ENCODE measurements at places on chromosomes 7 and 10.

- DNase-seq: no peak
Measured at GRCh38 chr10:109007514-109007913, 915.8 kb downstream of the XPNPEP1 start.

DNA sequence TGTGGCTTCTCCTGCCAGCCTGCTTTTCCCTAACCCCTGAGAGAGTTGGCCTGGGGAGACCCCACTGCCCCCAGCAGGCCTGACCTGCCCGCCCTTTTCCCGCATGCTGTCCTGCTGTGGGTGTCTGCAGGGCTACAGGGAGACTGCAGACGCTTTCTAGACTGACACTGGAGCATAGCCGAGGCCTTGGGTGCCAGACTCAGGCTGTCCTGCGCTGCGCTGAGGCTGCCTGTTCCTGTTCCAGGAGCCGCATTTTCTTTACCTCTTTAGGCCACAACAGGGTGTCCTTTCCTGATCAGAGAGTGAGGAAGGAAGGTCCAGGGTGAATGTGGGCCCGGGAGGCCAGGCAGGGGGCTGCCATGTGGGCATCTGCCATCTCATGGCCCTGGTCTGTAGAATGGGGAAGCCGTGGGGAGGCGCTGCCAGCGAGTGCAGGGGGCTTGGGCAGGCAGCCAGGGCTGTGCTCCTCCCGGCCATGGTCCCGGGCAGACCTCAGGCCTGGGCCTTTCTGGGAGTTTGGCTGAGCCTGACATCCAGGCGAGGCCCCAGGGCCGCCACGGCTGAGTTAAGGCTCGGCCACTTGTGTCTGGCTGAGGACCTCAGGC is 3.6 kb downstream of the PWWP2B start:
- no peak for DNase-seq

DNA sequence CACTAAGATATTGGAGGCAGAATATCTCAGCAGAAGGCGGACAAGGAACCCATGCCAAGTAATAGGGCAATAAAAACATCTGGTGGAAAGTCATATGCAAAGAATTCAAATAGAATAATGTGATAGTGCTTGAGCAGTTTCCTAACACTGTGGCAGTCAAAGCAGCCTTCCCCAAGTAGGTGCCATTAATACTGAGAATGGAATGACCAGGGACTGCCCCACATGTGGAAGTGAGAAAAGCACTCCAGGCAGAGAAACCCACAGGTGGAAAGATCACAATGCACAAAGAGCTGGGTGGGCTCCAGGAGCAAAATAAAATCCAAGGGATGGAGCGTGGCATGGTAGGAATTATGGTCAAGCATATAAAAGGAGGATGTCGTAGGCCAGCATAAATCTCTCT is 64.4 kb upstream of the NME8 start:
- DNase-seq: no peak

- no peak for DNase-seq
Measured at GRCh38 chr7:66352071-66352470, 146.9 kb downstream of the TPST1 start.

GRCh38 chr10:110865186-110865808 is 6.4 kb upstream of the PDCD4 start:
- DNase-seq: no peak

- DNase-seq: no peak
Measured at GRCh38 chr10:101028446-101029337, 2.2 kb downstream of the PDZD7 start.

- no peak for DNase-seq
Measured at GRCh38 chr7:22445140-22445743, 54.7 kb downstream of the STEAP1B start.

DNA sequence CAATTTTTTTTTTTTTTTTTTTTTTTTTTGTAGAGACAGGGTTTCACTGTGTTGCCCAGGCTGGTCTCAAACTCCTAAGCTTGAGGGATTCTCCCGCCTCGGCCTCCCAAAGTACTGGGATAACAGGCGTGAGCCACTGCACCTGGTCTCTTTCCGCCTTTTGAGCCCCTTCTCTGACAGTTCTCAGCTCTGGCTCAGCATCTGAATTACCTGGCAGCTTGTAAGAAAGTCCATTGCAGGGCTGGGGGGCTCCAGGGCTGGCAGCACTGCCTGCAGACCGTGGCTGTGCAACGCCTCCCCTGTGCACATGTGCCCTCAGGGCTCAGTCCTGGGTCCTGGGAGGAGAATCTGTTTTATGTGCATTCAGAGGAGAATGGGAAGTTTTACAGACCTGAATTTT is 37.6 kb downstream of the VWA2 start:
- no peak for DNase-seq

- no peak for DNase-seq
Measured at GRCh38 chr7:108124820-108125219, 5.3 kb downstream of the LAMB4 start.

DNA sequence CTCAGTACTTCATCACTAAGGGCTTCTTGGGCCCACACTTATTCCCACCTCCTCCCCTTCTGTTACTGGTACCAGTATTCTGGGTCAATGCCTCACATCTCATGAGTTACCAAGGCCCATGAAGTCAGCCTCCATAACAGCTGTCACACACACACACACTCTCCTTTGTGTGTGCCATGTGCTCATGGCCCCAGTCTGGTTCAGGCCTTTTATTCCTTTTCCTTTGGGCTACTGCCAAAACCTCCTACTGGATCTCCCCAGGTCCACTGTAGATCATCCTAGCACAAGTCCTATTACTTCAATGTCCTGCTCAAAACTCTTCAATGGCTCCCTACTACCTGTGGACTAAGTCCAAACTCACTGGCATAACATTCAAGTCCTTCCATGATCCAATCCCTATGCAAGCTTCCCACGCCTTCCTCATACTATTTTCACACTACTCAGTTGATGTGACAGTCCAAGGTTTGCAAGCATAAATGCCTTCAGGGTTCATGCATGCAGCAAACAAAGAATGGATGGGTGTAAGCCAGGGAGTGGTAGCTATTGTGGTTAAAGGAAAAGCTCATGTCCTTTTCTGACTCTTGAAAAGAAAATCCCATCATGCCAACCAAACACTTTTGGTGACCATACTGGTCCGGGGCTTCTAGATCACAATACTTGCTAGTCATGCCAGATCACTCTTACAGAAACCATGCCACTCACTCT is 68.1 kb downstream of the CCDC6 start:
- DNase-seq: no peak

GRCh38 chr10:111650088-111650487 is 533.5 kb downstream of the GPAM start:
- DNase-seq: no peak
